ENCODE measurements at places on chromosomes 1 and 21.

- DNase-seq: no peak
Measured at GRCh38 chr21:43928222-43929125, 63.5 kb downstream of the AGPAT3 start.

DNA sequence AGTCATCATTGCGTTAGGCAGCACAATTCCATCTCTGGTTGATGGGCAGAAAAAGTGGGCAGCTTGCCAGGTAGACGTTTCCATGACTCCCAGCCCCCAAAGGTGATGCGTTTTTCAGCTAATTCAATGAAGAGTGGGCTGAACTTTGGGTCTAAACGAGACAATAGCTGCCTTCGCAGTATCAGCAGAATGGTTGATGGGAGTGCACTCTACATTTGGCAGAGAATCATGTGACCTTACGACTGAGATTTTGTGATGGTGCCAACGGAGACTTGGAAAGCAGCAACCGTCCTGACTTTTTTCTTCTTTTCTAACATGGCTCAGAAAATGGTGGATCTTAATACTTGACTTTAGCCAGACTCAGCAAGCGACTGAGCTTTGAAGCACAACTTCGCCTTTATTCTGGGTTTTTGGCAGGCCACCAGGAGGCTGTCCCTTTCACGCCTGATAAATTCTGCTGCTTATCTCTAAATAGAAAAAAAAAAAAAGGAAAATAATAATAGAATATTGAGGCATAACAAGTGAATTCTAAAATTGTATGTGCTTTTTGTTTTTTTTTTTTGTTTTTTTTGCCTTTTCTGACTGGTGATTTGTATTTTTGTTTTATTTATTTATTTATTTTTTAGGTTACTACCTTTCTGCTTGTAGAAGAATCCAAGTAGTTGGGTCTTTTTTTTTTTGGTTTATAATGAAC is 804.8 kb downstream of the USP25 start:
- DNase-seq: no peak

DNA sequence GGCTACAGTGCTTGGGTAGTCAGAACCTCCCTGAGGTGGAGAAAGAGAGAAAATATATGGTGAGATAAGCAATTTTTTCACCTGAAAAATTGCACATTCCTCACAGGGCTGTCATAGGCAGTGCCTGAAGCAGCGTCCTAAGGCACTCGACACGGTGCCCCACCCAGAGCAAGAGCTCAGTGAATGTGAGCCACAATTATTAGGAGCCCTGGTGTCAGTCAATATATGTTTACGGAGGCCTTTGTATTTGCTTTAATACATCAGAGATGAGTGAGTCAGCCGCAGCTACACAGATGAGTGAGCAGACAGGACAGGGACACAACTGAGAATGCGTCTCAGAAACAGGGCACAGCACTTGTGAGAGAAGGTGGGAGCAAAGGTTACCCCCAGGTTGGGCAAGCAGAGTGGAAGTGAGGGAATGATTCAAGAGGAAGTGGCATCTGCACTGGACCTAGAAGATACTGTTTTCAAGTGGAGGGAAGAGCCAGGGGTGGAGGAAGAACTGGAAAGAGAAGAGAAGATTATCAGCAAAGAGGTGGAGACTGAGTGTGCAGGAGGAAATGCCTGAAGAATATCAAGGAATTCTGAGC is 5.2 kb upstream of the PIGC start:
- DNase-seq: no peak

- DNase-seq: no peak
Measured at GRCh38 chr1:23718482-23718881, 24.8 kb upstream of the ELOA start.

DNA sequence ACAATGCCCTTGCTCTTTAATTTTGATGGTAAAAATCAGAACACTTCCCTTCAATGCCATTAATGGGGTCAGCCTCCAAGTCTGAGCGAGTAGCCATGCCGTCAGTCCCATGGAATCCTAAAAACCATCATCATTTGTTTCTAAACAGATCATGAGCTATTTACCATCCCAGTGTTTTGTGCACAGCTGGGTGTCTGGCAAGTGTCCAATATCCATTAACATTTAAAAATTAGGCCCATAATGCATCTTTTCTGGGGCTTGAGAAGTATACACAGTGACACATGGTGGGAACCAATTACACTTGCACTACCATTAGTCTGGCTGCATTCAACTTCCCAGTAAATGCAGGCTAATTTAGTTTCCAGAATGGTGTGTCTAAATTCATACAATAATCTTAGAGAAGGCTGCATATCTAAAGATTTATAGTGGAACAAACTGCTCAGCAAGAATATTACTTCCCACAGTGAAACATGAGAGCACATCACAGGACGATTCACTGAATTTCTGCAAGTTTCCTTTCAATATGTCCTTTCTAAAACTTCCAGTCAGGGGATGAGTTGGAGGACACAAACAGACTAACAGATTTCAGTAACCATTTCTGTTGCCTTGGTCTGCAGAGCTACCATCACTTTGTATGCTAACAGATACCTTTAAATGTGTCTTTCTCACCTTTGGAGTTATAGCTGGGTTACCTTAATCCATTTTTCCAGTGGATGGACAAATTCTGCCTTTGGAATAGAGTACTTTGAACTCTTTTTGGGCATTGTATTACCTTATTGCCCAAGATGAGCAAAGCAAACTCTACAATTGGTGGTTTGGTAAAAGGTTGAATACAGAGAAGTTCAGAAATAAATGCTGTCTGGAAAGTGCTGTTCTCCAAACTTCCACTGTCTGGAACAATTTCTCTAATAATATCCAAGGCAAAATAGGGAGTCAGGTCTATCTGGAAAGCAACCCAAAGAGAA is 258.0 kb downstream of the PTBP2 start:
- DNase-seq: no peak

- no peak for DNase-seq
Measured at GRCh38 chr1:41435570-41436178, 48.8 kb downstream of the EDN2 start.

DNA sequence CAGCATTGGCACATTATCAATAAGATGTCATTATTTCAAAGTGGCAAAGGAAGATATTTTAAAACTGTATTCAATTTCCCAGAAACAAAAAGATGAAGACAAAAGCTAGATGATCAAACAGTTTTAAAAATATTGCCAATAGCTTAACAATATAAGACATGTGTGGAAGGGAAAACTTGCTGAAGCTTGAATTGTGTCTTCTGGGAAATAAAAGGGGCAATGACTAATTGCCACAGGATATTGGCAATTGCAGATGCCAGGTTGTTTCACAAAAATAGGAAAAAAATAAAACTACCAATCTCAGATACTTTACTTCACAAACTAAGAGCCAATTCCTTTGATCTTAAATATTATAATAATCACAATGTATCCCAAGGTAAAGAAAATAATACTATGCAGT is 679.8 kb upstream of the ADAMTS5 start:
- DNase-seq: no peak

DNA sequence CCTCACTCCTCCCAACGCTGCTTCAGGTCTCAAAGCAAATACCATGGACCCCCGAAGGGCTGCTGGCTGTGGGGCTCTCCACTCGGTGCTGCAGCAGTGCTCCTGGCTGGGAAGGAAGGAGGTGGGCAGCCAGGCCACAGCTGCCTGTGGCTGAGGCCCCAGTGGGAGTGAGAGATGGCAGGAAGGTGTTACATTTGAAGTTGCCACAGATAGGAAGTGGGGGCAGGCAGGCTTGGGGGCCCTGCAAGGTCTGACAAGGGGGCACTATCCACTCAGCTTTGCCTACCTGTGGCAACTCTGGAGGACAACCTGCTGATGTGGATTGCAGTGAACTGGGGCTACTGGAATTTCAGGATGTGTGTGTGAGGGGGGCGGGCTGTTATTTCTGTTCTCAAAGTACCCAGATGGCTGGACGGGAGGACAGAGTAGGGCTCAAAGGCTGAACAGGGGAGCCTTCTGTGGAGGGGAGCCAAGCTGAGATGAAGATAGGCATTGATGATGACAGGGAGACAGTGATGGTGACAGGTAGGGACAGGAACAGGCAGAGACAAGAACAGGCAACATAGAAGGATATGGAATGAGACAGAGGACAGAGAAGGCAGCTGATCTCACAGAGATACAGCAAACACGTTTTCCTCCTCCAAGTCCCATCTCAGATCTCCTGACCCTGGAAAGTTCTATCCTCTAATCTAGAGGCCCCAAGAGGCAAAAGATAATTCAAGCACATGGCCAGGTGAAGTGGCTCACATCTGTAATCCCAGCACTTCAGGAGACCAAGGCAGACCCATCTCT is 1.8 kb downstream of the ZNF683 start:
- no peak for DNase-seq

- no peak for DNase-seq
Measured at GRCh38 chr1:86322241-86322640, 73.9 kb downstream of the ODF2L start.

DNA sequence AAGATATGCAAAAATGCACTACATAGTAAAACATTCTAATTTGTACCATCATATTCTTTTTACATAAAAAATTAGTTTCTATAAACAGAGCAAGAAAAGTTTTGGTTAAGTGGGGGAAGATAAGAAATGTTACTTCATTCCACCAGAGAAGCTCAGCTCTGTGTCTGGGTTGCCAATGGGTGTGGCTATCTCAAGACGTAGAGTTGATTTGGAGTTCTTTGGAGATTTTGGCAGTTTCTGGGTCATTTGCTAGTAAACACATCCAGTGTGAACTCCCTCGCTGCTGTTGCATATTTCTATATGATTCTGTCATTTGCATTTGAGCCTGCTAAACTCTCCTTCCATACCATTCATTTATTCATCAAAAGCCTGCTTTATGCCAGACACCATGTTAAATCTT is 7.2 kb downstream of the RGL1 start:
- no peak for DNase-seq

DNA sequence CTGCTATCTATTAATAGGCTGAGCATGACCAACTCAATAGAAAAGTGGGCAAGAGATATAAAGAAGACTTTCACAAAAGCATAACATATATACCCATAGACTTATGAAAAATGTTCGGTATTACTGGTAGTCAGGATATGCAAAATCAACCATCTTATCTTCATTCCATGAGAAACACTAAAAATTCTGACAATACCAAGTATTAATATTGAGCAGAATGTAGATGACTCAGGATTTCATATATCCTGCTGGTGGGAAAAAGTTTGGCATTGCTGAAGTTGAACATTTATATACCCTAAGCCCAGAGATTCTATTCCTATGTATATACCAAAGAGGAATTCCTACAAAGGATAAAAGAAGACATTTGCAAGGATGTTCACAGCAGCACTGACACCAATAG is 138.3 kb downstream of the CLEC20A start:
- DNase-seq: no peak

GRCh38 chr1:15033264-15033663 is 120.3 kb upstream of the TMEM51 start:
- DNase-seq: no peak

DNA sequence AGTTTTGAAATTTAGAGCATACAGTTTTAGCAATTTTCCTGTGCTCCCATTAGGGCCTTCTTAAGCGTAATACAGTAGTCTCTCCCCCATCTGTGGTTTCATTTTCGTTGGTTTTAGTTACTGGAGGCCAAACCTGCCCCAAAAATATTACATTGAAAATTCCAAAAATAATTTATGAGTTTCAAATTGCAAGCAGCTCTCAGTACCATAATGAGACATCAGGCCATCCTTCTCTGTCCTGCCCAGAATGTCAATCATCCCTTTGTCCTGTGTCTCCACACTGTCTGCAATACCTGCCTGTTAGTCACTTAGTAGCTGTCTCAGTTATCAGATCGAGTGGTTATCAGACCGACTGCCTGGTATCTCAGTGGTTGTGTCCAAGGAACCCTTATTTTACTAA is 45.4 kb downstream of the ADSS2 start:
- DNase-seq: no peak

DNA sequence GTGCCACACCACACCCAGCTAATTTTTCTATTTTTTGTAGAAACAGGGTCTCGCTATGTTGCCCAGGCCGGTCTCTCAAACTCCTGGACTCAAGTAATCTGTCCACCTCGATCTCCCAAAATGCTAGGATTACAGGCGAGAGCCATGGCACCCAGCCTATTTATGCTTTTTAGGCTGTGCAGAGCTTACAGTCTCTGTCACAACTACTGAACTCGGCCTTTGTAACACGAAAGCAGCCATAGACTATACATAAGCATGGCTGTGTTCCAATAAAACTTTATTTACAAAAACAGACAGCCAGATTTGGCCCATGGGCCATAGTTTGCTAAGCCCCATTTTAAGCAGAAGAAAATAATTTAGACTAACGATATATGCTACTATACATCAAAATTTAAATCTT is 54.4 kb downstream of the NID1 start:
- no peak for DNase-seq

DNA sequence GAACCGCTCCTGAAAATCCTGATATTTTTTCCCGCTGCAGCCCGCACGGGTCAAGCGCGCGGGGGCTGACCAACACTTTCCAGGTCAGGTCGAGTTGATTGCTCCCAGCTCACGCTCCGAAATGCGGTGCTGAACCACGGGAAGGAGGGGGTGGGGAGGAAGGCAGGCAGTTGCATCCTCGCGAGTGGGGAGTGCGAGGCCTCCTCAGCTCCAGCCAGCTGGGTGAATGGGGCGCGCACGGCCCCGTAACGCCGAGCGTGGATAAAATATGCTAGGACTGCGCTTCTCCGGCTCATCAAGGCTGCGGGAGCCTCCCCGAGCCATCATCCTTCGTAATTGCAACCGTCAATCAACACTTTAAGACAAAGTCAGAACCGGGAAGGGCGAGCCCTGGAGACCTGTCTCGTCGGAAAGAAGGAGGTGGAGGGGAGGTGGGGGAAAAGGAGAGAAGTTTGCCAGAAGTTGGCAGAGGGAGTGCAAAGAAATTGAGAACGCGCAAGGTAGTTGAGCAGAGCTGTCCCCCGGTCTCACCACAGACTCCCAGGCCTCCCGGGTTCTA is 8.0 kb downstream of the NR5A2 start:
- no peak for DNase-seq

GRCh38 chr1:65971547-65971946 is 178.9 kb downstream of the PDE4B start:
- no peak for DNase-seq

GRCh38 chr1:24486331-24487065 is 16.1 kb upstream of the RCAN3 start:
- peak; percentile 84 for DNase-seq

GRCh38 chr1:81432654-81433109 is 368.1 kb upstream of the ADGRL2 start:
- DNase-seq: no peak

DNA sequence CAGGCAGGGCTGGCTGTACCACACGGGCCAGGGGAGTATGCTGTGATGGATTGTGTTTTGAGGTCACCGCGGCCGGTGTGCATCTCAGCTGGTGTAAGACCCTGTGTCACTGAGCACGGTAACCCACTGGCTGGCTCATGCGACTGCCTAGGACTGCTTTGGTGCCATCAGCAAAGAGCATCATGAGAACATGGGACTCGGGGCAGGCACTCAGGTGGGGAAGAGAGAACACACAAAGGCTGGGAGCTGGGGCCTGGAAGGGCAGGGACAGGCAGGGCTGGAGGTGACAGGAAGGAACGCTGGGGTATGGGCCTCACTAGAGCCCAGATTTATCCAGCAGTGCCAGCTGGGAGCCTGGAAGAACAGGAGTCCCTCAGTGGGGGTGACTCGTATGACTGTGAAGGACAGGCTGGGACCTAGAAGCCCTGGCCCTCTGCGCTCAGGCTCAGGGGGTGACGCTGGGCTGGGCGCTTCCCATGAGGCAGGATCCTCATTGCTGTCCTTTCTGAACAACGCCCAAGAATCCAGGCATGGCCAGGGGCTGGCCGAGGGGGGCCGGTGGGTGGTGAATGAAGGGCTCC is 210.4 kb upstream of the VAMP3 start:
- DNase-seq: no peak

GRCh38 chr1:89807983-89808382 is 12.8 kb upstream of the LRRC8D start:
- DNase-seq: no peak
